ENCODE measurements at places on chromosomes 3 and 15. TPM values are rescaled to one million over a fixed set of nuclear protein-coding genes. Genes with fewer than 3 reads are reported as not detected.

DNA sequence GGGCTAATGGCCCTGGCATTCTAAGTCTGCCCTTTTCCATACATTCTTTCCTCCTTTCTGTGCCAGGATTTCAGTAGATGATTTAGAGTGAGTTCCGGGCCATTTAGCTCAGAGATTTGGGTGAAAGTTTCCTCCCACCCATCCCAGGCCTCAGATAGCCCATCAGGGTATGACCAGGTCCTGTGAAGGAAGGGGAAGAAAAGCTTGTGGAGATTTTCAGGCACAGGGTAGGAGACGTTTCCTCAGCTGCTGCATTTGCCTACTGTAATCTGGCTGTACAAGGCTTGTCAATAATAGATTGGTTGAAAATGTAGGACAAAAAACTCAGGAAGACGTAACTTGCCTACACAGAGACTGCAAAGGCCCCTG lies 63.2 kb upstream of the BCL6 start:
- peak overlapping the region; percentile 43 for H3K27ac ChIP-seq
- H3K4me3 ChIP-seq: peak overlapping the region; percentile 1
- DNase-seq: no peak
- H3K27me3 ChIP-seq: no peaks in the 10 kb centered on the region
- H3K36me3 ChIP-seq: no peaks in the 10 kb centered on the region

GRCh38 chr15:89958107-89958805 lies 42.9 kb upstream of the ZNF710 start:
- no peak overlapping the region for H3K27ac ChIP-seq
- peak; percentile 73 for DNase-seq
- H3K4me1 ChIP-seq: no peaks in the 10 kb centered on the region
- no peaks in the 10 kb centered on the region for H3K27me3 ChIP-seq

Gene GABPB1
- 31.8 TPM for total RNA-seq

DNA sequence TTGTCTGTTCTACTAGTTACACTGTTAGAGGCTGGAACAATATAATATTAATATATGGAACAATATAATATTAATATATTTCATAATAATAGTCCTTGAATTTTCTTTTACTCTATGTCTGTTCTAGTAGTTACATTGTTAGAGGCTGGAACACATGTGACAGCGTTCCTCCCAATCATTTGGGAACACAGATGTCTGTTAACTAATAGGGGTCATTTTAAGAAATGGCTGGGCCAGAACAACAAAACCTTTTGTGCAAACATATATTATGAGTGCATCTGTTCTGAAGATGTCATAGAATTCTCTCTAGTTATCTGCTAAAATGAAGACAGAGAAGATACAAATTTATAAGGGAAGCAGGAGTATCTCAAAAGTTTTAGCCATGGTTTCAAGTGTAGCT lies 114.0 kb upstream of the PDZRN3 start:
- H3K4me1 ChIP-seq: peaks cover 4% of the 10 kb centered on the region
- no peak overlapping the region for H3K27ac ChIP-seq
- H3K4me3 ChIP-seq: no peak overlapping the region
- DNase-seq: no peak
- no peaks in the 10 kb centered on the region for H3K36me3 ChIP-seq
- H3K27me3 ChIP-seq: no peaks in the 10 kb centered on the region

Gene NT5DC2
- 117 TPM for total RNA-seq

DNA sequence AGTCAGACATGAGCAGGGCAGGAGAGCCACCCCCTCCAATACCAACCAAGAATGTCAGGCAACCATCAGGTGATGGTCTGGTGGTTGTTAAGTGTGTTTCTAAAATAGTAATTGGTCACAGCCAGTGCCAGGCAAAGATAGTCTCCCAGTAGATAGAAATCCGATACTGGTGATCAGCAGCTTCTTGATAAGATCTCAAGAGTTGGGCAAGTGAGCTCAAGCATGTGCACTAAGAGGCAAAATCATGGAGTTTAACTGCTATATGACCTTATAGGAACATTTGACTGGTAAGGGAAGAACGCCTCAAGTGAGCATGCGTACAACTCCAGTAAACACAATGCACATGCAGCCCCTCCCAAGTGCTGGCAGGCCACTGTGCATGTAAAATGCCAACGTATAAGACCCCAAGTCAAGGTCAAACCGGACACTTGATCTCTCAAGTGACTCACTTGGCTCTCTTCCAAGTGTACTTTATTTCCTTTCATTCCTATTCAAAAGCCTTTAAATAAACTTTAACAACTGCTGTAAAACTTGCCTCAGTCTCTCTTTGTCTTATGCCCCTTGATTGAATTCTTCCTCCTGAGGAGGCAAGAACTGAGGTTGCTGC lies 36.0 kb upstream of the CBLB start:
- DNase-seq: no peak
- H3K36me3 ChIP-seq: no peaks in the 10 kb centered on the region
- H3K27ac ChIP-seq: no peak overlapping the region
- no peak overlapping the region for H3K4me3 ChIP-seq
- H3K4me1 ChIP-seq: no peaks in the 10 kb centered on the region

DNA sequence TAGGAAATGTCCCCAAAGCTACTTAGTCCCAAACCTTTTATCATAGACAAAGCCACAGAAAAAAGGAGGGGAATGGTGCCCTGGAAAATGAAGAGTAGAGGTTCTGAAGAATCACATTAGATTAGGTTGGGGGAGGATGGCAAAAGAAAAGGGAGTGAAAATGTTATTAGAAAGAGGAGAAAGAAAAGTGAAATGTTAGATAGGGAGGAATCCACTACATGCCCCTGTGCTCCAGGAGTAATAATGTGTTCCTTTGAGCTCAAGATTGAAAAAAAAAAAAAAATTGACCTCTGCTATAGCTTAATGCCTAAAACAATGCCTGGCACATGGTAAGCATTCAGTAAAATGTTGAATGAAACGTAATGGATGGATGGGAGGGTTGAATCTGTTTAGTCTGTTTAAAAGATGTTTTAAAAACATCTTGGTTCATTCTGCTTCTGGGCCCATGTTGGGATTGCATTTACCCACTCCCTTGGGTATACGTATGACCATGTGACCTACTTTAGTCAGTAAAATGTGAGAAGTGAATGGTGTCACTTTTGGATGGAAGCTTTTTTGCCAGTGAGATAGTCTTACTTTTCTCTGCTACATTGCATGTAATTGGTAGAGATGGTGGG lies 19.0 kb downstream of the MAPK6 start:
- no peaks in the 10 kb centered on the region for H3K4me1 ChIP-seq
- no peak overlapping the region for H3K27ac ChIP-seq
- H3K4me3 ChIP-seq: no peak overlapping the region
- no peaks in the 10 kb centered on the region for H3K36me3 ChIP-seq

DNA sequence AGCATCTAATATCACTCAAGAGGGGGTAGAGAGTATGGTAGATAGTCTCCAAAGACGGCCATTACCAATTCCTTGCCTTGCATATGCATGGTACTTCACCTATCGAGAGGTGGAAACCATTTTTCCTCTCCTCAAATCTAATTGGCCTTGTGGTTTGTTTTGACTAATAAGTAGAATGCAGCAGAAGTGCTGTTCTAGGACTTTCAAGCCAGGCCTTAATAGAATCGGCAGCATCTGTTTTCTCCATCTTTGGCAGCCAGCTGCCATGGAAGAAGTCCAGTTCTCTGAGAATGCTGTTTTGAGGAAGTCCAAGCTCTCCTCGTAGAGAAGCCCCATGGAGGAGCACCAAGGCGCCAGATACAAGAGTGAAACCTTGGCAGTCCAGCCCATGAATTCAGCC lies 59.1 kb upstream of the RASGRP1 start:
- no peak overlapping the region for H3K27ac ChIP-seq
- H3K4me3 ChIP-seq: no peak overlapping the region
- no peak for DNase-seq
- no peaks in the 10 kb centered on the region for H3K4me1 ChIP-seq

GRCh38 chr3:71504250-71505036 lies 79.1 kb downstream of the FOXP1 start:
- H3K36me3 ChIP-seq: no peaks in the 10 kb centered on the region
- no peak overlapping the region for H3K27ac ChIP-seq
- H3K27me3 ChIP-seq: no peaks in the 10 kb centered on the region
- DNase-seq: no peak

- H3K4me1 ChIP-seq: peaks cover 13% of the 10 kb centered on the region
- peak overlapping the region; percentile 98 for H3K27ac ChIP-seq
- peak overlapping the region; percentile 82 for H3K4me3 ChIP-seq
- peaks cover 4% of the 10 kb centered on the region for H3K36me3 ChIP-seq
Observed at GRCh38 chr15:90266485-90266884, 1.0 kb downstream of the NGRN start.

- peak overlapping the region; percentile 27 for H3K27ac ChIP-seq
- H3K27me3 ChIP-seq: no peaks in the 10 kb centered on the region
- H3K36me3 ChIP-seq: no peaks in the 10 kb centered on the region
- no peak for DNase-seq
- H3K4me1 ChIP-seq: peaks cover 2% of the 10 kb centered on the region
- H3K4me3 ChIP-seq: no peak overlapping the region
Observed at GRCh38 chr3:72128921-72129320, 344.0 kb upstream of the PROK2 start.

Gene BSN
- 11.6 TPM for total RNA-seq

DNA sequence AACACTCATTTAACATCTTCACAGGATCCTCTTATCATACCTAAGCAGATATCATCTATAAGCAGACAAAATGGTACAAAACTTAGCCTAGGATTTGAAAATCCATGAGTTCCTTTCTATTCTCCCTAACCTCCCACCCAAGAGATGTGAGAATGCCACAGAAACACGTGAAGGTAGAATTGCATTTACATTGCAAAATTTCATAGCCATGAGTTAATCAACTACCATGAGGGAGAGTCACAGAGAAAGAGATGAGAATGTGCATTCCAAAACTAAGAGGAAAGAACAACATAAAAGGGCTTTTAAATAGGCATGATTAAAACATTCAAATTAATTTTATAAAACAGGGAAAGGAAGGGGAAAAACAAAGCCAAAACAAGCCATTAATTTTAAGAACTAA lies 806.2 kb downstream of the NTRK3 start:
- H3K4me1 ChIP-seq: no peaks in the 10 kb centered on the region
- no peaks in the 10 kb centered on the region for H3K36me3 ChIP-seq
- H3K27ac ChIP-seq: no peak overlapping the region
- H3K4me3 ChIP-seq: no peak overlapping the region

Gene GNAT1
- not detected for total RNA-seq

- H3K4me1 ChIP-seq: no peaks in the 10 kb centered on the region
- H3K27ac ChIP-seq: peak overlapping the region; percentile 33
- no peaks in the 10 kb centered on the region for H3K27me3 ChIP-seq
- H3K36me3 ChIP-seq: no peaks in the 10 kb centered on the region
- DNase-seq: no peak
- H3K4me3 ChIP-seq: no peak overlapping the region
Observed at GRCh38 chr15:74179101-74179841, 5.8 kb downstream of the ISLR start.

- H3K27ac ChIP-seq: no peak overlapping the region
- H3K4me3 ChIP-seq: no peak overlapping the region
- no peak for DNase-seq
- H3K27me3 ChIP-seq: no peaks in the 10 kb centered on the region
- no peaks in the 10 kb centered on the region for H3K4me1 ChIP-seq
Observed at GRCh38 chr3:197475997-197476525, 79.7 kb downstream of the BDH1 start.

- no peak for DNase-seq
- H3K27me3 ChIP-seq: no peaks in the 10 kb centered on the region
- H3K36me3 ChIP-seq: no peaks in the 10 kb centered on the region
- no peak overlapping the region for H3K4me3 ChIP-seq
- H3K4me1 ChIP-seq: no peaks in the 10 kb centered on the region
Observed at GRCh38 chr3:183185696-183186095, 23.2 kb upstream of the LAMP3 start.

GRCh38 chr3:170178651-170179050 lies 2.9 kb downstream of the PHC3 start:
- H3K27ac ChIP-seq: no peak overlapping the region
- DNase-seq: no peak
- H3K4me3 ChIP-seq: no peak overlapping the region
- H3K4me1 ChIP-seq: no peaks in the 10 kb centered on the region

- peak; percentile 23 for DNase-seq
- H3K4me1 ChIP-seq: no peaks in the 10 kb centered on the region
- H3K36me3 ChIP-seq: no peaks in the 10 kb centered on the region
- H3K4me3 ChIP-seq: no peak overlapping the region
- no peak overlapping the region for H3K27ac ChIP-seq
Observed at GRCh38 chr15:61186905-61187741, 42.0 kb downstream of the RORA start.
